Jurkat, Clone E6-1 (cell line): ENCODE measurements at places on chromosomes 2 and 18.

DNA sequence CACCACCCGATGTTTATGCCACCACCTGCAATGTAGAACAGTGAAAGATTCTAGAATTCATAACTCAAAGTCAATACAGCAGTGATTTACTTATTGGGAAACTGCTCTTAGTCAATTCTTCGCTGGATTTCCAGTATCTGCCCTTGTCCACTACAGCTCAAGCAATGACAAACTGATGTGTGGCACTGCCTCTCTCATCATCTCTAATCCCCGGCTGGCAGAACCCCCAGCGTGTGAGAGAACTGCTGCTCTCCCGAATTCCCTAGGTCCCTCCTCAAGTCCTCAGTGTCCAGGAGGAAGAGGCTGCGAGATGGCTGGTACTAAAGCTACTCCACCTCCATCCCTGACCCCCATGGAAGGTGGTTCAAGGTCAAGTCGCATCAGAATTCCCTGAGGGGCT is 1.6 kb downstream of the TXNL4A start:
- no peak for DNase-seq

- peak; percentile 15 for DNase-seq
Measured at GRCh38 chr18:59446012-59446411, 86.9 kb upstream of the LMAN1 start.

DNA sequence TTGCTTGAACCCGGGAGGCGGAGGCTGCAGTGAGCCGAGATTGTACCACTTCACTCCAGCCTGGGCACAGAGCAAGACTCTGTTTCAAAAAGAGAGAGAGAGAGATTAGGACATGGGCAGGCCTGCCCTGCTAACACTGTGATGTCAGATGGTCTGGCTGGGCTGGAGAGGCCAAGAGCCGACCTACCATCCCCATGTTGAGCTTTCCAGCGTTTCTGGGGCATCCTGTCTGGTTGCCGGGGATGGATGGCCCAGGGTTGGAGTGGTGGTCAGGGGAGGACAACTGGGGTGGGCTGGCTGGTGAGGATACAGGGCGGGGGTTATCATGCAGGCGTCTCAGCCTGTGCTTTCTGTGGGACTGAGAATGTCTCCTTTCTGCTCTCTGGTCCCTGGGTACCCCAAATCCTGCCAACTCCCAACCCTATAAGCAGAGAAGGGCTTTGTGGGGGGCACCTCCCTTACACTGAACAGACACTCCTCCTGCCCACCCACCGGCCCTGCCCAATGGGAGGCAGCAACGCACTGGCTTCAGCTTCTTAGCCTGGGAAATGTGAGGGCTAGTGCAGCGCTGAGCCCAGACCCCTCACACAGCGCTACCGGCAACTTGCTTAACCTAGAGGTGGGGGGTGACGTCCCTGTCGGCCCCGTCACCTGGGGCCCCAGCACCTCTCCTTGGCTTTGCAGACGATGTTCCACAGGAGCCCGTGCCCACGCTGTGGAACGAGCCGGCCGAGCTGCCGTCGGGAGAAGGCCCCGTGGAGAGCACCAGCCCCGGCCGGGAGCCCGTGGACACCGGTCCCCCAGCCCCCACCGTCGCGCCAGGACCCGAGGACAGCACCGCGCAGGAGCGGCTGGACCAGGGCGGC is 5.4 kb downstream of the SNORC start:
- no peak for DNase-seq

DNA sequence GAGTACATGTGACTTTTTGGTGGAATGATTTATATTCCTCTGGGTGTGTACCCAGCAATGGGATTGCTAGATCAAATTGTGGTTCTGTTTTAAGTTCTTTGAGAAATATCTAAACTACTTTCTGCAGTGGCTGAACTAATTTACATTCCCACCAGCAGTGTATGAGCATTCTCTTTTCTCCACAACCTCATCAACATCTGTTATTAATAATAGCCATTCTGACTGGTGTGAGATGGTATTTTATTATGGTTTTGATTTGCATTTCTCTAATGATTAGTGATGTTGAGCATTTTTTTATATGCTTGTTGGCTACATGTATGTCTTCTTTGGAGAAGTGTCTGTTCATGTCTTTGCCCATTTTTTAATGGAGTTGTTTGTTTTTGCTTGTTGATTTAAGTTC is 267.4 kb upstream of the NT5C1B start:
- DNase-seq, result no peak

- DNase-seq, result no peak
Measured at GRCh38 chr2:223590964-223591363, 11.2 kb downstream of the SCG2 start.

DNA sequence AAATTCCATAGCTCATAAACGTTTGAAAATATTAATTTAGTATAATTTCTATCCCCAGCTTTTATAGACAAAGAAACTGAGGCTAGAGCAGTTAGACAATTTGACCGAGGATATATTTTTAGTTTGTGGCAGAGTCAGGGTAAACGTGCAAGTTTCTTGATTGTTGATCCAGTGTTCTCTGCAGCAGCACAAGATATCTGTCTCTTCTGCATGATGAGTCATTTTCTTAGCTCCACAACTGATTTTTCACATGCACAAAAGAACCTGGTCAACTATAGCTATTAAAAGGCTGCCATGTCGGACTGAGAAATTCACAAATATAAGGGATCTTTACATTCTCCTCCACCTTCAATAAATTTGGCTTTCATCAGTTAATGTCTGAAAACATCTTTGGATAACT is 143.4 kb upstream of the CYP26B1 start:
- no peak for DNase-seq

DNA sequence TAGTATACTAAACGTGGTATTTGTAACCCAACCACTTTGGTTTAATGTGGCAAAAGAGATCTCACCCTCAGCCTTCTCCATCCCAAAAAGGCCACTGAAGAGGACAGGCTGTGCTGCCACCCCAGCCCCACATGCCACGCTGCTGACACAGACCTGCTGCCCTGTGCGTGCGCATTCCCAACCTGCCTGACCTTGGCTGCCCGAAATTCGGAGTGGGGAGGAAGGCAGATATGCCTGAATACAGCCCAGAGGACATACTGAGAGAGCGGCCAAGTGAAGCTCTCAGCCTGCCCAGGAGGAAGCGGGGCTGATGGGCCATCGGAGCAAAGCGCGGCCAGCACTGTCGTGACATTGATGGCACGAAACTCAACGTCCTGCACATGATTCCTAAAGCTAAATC is 70.0 kb downstream of the HDAC4 start:
- no peak for DNase-seq

DNA sequence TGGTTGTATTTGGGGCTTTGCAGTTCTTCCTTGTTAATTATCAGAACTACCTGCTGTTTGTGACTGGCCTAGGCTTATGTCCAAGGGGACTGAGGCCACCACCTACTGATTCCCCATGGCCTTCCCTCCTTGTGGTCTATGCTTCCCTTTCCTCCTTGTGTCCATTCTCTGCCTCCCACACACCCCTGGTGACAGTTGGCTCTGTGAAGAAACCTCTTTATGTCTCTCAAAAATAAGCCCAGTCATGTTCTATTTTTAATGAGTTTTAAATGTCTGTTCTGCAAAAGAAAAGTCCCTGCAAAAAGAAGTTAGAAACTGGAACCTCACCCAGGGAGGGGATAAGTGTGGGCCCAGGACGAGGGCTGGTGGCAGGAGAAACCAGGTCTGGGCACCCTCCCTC is 105.0 kb downstream of the SMC6 start:
- no peak for DNase-seq

DNA sequence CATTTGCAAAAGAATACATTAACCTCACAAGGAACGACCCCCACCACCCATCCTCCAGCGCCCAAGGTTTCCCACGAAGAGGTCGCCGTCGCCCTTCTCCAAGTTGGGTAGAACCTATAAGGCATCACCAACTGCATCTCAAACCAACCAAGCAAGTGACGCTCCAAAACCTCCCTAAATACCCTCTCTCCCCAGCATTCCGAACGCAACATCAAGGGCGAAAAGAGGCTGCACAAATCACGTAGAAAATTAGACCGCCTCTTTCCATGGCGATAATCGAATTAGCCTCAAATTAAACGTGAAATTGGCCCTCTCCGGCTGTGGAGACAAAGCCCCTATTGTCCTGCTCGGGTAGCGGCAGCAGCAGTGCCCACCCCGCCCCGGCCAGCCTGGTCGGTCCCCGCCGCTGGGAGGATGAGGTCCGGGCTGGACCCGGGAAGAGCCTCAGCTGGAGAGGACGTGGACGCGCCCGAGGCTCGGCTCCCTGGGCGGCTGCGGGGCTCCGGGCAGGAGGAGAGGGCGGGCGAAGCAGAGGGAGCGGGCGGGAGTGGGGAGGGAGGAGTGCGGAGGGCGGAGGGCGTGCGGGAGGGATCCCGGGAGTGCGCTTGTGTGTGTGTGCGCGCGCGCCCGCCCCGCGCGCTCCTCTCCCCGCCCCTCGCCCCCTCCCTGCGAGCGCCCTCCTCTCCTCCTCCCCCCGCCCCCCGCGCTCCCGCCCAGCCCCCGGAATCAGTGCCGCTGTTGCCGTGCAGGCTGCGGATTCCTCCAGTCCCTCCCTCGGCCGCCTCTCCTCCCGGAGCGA is at the start of gene SPTBN1:
Gene SPTBN1, plus strand, starts transcription at position 765 of the 799 bp plus-strand sequence. CDS start 70,092 bp downstream, outside the sequence.
- DNase-seq, result peak; percentile 53

DNA sequence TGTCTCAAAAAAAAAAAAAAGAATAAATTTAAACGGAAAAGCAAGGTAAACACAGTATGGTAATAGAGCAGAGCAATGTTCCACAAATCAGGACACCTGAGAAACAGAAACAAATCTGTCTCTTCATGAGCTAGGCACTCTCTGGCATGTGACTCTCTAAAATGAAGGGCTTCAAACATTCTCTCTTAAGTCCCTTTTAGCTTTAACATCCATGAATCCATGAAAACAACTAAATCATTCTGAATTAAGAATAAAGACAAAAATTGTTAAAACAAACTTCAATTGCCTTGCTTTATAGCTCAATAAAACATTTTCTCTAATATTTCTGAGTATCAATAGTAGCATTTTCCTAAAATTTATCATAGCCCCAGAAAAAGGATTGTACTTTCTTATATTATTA is 132.1 kb downstream of the NBAS start:
- DNase-seq, result no peak

DNA sequence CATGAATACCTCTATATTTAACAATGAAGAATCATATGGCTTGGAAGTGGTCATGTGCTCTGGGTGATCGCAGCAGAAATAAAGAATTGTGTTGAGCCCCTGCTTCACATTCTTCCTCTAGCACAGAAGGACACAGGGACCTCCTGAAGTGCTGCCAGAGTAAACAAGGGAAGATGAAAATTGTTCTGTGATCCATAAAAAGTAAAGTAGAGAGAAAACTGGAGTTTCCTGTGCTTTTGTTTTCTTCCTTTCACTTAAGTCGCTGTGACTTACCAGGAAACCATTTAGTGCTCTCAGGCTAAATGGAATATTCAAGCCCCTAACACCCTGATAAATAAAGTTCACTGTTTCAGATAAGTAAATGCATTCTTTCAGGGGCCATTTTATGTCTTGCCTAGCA is 1173.6 kb upstream of the CHAC2 start:
- no peak for DNase-seq

- no peak for DNase-seq
Measured at GRCh38 chr2:179963626-179964025, 43.5 kb downstream of the CWC22 start.

DNA sequence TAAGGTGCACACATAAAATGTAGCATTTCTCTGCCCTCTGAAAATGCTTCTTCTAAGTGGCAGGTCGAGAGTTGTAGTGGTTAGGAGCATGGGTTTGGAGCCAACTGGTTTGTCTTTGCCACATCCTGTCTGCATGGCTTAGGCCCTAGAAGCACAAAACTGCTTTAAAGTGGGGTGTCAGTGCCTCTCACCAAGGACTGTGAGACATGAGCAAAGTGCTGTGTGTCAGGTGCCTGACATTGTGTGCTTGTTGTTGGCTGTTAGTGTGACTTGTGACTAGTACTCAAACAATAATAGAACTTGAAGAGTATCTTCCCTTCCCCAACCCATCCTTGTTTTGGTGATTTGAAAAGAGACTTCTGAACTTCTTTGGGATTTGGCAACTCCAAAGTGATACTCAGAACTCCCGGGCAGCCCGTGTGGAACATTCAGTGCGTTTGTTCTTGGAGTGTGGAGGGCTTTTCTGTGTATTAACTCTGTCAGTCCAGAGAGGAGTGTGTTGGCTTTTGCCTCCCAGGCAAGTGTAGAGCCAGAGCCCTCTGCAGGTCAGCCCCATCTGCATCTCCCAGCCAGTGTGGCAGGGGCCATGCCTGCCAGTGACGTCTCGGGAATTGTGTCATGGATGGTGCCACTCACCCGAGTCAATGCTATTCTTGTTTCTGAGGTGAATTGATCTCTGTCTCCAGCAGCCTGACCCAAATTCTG is 5.0 kb downstream of the MGAT5 start:
- DNase-seq, result peak; percentile 96

- DNase-seq, result no peak
Measured at GRCh38 chr2:219554350-219554749, 10.5 kb downstream of the TMEM198 start.

DNA sequence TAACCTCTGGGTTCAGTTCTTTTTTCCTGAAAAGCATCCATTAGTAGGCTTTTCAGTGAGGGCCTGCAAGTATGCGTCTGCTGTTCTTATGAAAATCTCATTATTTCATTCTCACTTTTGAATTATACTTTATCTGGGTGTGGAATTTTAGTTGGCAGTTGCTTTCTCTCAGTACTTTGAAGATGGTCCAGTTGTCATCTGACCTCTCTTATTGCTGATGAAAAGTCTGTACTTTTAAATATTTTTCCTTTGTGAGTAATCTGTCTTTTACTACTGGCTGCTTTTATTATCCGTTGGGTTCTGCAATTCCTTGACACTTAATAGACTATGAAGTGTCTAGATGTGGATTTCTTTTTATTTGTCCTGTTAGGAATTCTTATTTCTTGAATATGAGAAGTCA is 307.8 kb downstream of the CYP26B1 start:
- DNase-seq, result no peak

- no peak for DNase-seq
Measured at GRCh38 chr2:201220102-201220570, 37.2 kb downstream of the CASP10 start.

DNA sequence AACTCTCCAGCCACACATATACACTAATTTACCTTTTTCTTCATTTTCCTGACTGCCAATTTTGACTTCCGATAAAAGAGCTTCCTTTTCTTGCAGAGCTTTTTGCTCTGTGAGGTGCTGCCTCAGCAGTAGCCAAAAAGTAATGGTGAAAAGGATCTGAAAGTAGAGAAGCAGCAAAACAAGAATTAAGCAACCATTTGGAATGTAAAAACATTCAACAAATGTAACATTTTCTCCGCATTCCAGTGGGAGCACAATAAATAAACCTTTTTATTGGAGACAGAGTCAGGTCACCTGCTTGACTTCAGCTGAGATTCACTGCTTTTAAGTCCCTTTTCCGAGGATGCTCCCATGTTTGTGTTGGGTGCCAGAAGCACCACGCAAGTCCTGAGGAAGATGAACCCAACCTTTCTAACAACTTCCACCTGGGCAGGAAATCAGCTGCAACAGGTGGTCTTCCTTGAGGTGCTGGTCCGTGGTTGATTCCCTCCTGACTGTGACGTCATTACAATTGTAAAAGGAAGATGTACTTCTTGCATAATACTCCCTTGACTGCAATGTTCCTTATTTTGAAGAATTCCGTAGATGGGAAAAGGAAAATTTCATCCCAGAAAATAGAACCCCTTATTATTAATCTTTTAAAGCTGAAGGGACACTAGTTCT is 265.5 kb downstream of the NAPG start:
- no peak for DNase-seq

- no peak for DNase-seq
Measured at GRCh38 chr2:207437524-207438143, 92.1 kb upstream of the CREB1 start.

GRCh38 chr2:231927566-231927890 is 1.3 kb upstream of the NPPC start:
- no peak for DNase-seq

GRCh38 chr2:88091943-88092342 is 24.3 kb downstream of the SMYD1 start:
- DNase-seq, result no peak

GRCh38 chr2:219221957-219222518 is 3.3 kb upstream of the ABCB6 start:
- no peak for DNase-seq
